ENCODE measurements at places on chromosomes 13 and 19.

DNA sequence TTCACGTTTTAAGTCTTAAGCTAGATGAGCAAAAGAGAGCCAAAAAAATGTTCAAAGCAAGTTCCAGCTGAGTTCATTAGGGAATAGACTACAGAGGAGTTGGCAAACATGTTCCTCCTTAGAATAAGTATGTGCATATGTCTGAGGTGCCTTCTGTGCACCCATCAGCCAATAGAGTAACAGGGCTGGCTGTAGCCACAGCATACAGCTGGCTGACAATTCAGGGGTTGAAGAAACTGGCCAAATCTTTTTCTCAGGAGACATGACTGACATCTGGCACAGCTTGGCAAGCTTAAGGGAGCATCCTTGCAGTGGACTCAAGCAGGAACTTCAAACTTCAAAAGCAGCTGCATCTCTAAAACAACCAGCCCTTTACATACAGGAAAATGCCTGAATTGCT lies 414.8 kb upstream of the PCDH20 start:
- DNase-seq, result no peak

DNA sequence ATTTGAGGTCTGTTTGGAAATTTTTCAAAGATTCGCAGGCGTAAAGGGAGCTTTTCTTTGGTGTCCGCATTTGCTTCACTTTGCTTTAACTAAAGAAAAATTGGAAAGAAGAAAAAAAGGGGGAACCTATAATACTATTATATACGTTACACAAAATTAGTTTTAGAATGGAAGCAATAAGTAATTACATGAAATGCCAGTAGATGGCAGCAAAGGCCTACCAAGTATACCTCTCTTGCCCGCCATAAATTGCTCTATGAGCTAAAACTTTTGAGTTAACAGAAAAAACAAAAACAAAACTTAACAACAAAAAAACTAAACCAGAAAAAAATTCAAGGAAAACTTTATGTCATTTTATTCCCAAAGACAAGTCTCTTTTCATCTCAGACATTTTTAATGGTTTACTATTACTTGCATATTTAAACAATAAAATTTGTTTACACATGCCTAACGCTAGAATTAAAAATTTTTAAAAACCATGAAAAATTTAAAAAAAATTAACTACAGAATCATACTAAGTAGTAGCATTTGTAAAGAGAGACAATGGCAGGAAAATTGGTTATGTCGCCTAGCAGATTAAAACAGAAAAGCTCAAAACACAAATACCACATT lies 271.4 kb downstream of the NALCN start:
- peak; percentile 31 for DNase-seq

GRCh38 chr13:27375686-27376326 lies 48.6 kb upstream of the GTF3A start:
- peak; percentile 28 for DNase-seq

DNA sequence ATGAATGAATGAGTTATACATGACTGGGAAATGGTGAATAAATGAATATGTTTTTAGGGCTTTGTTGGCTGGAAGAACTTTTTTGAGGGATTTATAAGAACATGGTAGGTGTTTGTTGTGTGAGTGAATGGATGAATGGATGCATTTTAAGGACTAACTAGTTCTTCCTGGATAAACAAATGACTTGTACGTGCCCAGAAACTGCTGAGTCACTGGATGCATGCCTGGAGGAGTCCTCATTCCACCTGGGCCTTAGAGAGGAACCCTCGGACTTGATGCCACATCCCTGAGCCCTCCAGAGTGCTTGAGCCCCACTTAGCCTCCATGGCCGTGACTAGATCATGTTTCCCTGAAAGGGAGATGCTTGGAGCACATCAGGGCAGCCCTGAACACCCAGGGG lies 153.4 kb downstream of the DPF1 start:
- DNase-seq, result no peak

DNA sequence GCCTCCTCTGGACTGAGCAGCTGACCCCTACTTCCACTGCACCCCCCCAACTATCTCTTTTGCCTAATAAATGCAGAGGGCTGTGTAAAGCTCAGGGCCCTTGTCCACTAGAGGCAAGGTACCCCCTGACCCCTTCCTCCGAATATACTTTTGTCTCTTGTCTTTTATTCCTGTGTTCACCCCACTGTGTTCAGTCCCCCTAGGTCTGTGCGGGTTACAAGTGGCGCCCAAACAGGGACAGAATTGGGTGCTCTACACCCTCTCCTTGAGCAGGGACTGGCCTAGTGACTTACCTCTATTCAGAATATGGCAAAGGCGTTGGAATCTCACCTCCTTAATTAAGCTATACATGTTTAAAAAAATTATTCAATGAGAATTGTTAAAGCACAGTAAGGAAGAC lies 15.0 kb downstream of the ZNF350 start:
- DNase-seq, result no peak

DNA sequence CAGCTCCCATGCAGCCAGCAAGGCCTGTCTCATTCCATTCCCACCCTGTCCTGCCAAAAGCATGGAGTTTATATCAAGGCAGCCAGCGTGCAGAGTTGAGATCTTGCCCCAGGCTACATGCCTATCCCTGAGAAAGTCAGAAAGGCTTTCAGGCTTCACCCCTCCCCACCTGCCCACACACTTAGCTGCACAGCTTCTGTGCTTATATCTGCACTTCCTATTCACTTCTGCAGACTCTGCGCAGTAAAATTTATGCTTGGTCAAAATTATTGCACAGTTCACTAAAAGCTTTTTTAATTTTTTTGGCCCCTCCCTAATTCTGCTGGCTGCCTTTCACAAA lies 12.5 kb upstream of the ZNF675 start:
- no peak for DNase-seq

DNA sequence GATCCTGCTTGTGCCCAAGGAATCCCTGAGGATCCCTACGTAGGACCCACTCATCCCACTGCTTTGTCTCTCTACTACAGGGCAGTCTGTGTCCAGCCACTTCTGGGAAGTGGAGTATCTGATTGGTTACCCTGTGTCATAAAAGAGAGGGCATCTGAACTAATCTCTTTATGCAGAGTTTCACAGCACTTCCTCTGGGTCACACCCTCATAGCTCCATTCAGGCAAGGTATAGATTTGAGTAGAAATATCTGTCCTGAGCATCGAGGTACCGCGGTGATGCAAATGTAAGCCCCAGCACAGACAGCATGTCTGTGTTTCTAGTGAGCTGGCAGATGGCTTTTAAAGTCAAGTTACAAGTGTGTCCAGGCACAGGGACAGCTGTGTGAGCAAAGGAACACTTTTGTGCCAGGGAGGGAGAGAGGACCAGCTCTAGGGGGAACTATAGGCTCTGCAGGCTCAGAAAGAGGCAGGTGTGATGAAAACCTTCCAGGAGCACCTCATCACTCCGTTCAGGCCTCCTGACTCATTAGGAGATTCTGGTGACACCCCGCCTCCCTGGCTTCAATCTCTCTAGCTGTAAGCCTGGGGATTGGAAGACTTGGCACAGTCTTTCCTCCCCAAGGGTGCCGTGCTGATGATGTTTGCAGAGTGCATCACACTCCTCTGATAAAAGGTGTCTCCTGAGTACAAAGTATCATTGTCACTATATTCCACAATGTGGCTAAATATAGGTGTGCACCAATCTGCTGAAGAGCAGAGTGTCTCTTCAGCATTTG lies 84.3 kb upstream of the UBL3 start:
- no peak for DNase-seq

DNA sequence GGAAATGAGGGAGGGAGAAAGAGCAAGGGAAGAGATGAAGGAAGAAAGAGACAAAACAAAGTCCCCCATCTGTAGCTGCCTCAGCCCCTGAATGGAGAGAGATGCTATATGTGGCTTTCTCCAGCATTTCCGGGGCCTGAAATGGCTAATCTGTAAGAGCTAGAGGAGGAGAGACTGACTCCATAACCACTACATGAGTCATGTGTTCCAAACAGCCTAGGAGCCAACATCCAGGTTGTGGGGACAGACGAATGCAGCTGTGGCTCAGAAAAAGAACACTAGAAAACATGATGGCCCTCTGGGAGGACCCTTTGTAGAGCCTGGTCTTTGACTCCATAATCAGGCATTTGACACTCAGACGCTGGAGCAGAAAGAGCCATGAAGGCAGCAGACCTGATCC lies 292.0 kb upstream of the ZNF507 start:
- no peak for DNase-seq

GRCh38 chr19:22797040-22797439 lies 13.1 kb upstream of the ZNF99 start:
- no peak for DNase-seq

DNA sequence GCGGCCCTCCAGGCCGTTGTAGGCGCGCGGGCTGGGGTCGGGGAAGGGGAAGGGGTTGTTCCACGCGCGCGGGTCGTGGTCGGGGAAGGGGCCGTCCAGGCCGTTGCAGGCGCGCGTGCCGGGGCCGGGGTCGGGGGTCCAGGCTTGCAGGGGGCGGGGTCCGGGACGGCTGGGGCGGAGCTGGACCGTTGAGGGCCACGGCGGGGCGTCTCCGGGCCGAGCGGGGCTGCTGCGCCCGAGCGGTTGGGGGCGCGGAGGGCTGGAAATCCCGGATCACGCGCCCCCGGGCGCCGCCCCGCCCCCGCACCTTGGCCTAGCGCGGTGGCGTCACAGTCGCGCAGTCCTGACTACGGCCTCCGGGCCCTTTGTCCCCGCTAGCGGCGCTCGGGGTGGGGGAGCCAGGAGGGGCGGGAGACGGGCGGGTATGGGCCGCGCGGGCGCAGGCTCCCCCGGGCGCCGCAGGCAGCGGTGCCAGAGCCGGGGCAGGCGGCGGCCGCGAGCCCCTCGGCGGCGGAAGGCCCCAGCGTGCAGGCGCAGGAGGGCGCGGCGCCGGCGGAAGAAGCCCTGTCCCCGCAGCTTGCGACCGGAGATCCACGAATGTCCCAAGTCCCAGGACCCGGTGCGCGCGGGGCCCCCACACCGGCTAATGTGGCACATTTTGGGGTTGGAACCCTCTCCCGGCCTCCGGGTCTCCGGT lies 665 bp downstream of the GPX4 start:
- DNase-seq, result no peak

DNA sequence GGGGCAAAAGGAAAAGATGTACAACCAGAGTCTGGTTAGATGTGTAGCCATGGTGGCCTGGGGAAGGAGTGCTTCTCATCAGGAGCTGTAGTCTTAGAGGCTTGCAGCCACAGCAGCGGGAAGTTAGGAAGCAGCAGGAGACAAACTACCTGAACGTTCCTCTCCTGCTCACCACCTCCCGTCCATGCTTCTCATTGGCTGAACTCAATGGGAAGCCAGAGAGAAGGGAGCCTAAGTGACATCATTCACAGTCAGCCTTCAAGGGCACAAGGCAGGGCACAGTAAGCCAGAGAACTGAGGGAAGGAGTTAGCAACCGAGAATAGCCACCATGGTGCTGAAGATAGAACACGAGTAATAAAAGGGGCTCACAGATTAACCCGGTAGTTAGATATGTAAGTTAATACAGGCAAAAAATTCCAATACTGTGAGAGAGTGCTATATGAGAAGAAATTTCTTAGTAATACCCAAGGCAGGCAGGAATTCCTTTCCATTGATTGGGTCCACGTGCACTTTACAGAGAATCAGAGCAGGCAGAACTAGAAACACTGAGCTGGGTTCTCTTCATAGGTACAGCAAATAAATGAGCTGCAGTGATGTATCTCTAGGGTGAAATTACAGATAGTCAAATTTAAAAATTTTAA lies 391.5 kb upstream of the DACH1 start:
- DNase-seq, result no peak

GRCh38 chr19:3621689-3622088 lies 4.9 kb downstream of the CACTIN start:
- DNase-seq, result no peak

DNA sequence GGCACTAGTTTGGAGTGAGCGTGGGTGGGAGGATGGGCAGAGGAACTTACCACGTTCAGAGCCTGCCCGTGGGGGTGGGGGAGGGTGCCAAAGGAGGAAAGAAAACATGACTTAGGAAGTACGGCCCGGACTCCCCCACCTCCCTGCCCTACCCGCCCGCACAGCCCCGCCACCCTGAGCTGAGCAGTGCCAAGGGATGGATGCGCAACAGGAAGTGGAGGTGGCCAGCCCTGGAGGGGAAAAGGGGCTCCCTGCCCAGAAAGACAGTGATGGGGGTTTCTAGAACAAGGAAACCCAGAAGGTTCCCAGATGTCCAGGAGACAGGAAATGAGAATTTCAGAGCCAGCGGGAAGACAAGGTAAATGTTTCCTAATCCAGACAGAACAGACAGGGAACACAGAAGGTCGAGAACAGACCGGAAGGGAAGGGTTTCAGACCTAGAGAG lies 6.3 kb downstream of the TEAD2 start:
- no peak for DNase-seq

DNA sequence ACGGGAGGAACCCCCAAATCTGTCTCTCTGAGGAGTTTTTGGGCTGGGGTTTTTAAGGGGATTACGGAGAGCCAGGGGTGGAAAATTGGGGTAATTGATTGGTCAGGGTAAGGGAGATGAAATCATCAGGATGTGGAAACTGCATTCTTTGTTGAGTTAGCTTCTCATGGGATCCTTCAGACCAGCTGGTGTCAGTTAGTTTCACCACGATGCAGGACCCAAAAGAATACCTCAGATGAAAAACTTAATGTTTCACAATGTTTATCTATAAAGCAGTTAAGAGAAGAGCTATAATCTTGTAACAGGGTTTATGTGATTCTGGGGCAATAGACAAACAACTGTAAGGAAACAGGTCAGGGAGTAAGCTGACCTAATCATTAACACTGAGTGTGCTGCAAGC lies 230.8 kb downstream of the POU4F1 start:
- no peak for DNase-seq

DNA sequence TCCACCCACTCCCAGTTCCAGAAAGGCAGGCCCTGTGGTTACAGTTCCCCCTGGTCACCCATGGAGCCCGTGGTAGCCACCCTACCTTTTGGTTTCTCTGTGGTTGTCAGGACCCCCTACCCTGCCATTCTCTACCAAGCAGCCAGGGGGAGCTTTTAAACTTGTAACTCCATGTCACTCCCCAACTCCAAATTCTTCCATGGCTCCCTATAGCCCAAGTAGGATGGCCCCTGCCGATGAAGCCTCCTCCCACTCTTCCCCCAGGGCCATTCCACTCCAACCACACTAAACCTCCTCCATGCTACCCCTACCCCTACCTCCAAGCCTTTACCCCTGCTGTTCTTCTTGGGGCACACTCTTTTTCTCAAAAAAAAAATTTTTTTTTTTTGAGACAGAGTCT lies 2.2 kb downstream of the S1PR2 start:
- DNase-seq, result no peak

DNA sequence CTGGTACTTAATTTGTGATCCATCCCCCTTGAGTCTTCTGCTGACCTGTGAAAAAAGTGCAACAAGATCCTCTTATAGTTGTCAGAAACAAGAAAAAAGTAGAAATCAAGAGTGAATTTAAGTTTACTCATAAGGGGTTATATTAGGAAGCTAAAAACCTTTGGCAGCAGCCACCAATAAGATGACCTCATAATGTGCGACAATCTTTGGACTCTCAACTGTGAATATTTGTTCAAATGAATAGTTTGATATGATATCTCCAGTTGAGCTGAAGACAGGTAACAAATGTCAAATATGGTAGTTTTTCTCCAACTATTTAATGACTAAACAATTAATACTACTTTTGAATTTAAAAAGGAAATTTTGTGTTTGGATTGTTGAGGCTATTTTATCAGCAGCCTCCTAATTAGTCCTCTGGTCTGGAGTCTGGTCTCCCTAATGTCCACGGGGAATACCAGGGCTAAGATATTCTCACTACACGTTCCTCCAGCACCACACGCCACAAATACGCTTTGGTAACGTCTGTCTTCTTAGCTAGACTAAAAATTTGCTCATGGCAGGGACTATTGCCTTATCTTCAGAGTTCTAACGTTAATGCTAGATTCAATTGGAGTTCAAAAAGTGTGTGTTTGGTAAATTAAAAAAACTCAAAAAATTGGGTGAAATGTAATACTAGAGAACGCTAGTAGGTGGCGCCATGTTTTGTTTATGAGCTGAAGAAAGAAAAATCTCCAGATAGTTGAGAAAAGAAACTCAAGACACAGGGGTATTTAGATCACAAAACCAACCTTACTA lies 51.0 kb upstream of the PDX1 start:
- DNase-seq, result no peak

Data from smooth muscle cell of the brain vasculature (primary cell).